Activated T-helper 1 cell treated with anti-CD3 and anti-CD28 coated beads, Interleukin-12 subunit alpha, Interleukin-12 subunit beta, Interleukin-2, Interleukin-4 antibody, amounts not matched to agents 30 ng/mL and 10 ng/mL and 1 ng/mL, durations not matched to agents 14 hours and 24 hours and 36 hours (primary cell): ENCODE measurements at places on chromosomes 2 and 18.

- no peak for DNase-seq
These were observed 825.8 kb downstream of the SOCS6 start for GRCh38 chr18:71114550-71115210.

GRCh38 chr18:55448420-55448819, 139.6 kb downstream of the TCF4 start:
- DNase-seq, result no peak

DNA sequence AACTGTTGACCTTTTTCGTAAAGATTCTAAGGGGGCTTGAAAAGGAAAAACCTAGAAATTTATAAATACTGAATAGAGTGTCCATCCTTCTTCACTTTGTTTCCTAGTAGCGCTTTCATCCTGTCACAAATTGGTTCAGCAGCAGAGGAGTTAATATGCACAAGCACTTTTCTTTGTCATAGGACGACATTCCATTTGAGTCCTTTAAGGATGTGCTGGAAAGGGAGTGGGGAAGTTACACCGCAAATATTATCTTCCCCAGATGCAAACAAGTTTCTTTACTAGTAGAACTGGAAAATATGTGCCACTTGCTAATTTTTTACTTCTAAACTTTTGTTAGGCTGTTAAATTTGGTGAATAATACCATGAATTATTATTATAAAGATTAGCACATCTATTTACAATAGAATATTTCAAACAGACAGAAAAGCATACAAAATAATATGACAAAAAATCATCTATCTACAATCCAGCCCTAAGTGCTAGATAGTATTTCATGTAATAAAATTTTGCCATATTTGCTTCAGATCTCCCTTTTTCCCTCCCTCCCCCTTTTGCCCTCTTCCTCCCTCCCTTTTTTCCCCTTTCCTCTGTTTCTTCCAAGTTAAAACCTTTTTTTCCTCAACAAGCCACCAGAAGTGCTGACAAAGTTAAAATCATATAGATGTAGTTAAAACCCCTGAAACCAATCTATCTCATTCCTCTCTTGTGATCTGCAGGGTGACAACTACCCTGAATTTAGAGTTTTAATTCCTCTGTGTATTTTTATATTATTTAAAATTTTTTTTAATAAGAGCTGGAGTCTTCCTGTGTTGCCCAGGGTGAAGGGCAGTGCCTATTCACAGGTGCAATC, 50.5 kb upstream of the MAP4K3 start:
- no peak for DNase-seq

DNA sequence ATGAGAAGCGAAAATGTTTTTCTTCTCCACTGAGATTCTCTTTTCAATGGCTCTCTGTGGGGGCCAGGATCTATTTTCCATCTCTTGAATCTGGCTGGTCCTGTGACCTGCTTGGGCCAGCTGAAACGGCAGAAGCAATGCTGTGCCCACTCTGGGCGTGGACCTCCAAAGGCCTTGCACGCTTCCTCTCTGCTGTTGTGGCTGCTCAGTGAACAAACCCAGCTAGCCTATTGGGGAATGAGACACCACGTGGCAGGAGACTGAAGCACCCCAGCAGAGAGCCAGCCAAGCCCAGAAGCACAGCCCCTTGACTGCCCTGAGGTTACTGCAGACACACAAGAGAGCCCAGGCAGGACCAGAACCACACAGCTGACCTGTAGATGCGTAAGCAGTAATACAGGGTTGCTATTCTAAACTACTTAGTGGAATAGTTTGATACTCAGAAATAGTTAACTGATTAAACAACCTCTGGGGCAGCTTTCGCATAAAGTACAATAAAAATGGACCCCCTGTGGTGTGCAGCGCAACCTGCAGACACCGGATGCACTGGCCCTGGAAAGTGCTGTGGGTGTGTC, 221.7 kb upstream of the SH3BP4 start:
- no peak for DNase-seq

DNA sequence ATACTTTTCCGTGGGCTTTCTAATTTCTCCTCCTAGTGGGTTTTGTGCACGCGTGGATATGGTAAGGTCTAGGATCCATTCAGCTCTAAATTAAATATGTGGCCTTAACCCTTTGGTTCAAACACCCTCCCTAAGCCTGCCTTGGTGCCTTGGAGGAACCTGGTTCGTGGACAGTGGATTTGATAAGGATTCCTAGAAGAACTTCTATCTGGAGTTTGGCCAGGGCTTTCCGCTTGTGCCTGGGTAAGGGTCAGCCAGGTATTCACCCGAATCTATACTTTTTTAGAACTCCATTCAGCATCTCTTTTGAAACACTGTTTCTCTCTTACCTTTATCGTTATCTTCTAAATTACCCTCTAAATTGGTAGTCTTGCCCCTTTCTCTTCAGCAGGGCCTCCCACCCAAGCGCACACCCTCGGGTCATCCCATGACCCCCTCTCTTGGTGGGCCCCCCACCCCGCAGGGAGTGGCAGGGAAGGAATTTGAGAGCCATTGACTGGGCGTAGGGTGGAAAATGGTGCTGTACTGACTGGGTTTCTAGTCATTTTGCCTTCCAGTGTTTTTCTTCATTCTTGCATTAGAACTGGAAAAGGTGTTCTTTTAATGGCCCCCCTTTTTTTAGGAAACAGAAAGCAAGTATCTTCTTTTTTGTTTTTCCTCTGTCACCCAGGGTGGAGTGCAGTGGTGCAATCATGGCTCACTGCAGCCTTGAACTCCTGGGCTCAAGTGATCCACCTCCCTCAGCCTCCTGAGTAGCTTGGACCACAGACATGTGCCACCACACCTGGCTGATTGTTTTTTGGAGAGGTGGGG, 1.8 kb downstream of the SOCS6 start:
- no peak for DNase-seq

DNA sequence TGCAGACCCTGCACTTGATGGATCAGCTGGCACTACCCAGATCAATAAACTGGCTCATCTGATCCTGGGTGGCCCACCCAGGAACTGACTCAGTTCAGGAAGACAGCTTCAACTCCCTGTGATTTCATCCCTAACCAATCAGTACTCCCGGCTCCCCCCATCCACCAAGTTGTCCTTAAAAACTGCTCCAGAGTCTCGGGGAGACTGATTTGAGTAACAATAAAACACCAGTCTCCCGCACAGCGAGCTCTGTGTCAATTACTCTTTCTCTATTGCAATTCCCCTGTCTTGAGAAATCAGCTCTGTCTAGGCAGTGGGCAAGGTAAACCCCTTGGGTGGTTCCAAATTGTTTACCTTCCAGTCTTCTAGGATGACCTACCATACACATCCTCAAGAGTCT, 263.3 kb upstream of the STON1 start:
- no peak for DNase-seq
